ENCODE measurements at places on chromosomes 3 and 15.

- peak; percentile 62 for DNase-seq
Measured at GRCh38 chr15:74375303-74375693, 7.9 kb upstream of the CYP11A1 start.

DNA sequence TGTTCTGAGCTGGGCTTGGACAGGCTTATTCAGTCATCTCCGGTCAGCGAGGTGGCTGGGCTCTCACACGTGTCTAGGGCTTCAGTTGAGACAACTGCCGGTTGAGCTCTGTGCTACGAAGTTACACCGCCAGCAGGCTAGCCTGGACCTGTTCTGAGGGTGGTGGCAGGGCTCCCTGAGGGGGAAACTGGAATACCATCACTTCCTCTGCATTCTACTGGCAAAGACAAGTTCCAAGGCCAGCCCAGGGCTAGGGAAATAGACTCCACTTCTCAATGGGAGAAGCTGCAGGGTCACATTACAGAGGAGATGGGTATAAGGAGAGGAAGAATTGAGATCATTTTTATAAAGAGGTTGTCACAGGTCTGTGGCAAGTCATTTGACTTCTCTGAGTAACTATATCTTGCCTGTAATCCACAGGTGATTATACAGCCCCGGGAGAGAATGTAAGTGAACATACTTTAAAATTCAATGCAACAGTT lies 106.8 kb upstream of the IL12A start:
- no peak for DNase-seq

GRCh38 chr3:134477938-134478337 lies 7.8 kb downstream of the ANAPC13 start:
- DNase-seq, result no peak

- peak; percentile 10 for DNase-seq
Measured at GRCh38 chr15:73368301-73369136, at the start of gene HCN4. Gene HCN4, minus strand, starts transcription at chr15:73368958. Its CDS starts 688 bp downstream, at chr15:73368270.

DNA sequence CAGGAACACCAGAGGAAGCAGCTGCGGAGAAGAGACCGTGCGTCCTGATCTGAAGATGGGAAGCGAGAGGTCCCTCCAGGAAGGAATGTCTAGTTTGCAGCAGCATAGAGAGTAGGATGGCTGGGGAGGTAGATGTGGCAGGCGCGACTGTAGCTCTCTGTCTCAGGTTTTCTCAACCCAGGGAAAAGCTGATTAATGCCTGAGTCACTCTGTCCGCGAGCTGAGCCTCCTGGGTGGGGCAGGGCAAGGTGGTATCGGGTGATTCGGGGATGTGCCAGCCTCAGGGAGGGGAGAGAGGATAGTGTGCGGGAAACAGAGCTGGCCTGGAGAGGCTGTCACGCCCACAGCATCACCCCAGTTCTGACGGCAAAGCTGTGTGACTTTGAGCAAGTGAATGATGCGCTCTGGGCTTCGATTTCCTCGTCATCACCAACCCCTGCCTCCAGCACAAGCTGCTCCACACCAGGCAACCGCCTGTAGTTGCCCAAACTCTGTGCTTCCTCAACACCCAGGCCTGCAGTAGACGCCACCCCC lies 28.4 kb downstream of the CPN2 start:
- DNase-seq, result no peak

DNA sequence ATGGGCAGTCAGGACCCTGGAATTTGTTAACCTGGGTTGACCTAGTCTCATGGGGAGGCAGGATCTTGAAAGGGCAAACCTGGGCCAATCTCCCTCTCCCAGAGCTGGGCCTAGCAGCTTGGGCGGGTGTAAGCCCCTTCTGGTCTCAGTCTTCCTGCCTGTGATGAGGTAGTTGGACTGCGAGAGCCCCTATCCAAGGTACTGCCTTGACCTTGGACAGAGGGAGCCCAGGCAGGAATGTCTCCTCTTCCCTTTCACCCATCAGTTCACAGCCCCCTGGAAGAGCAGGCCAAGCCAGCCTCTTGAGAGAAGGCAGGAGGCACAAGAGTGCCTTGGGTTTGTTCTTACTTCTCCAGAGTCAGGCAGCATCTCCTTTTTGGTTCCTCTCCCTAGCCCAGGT lies 24.7 kb upstream of the SEMA3F start:
- DNase-seq, result no peak

GRCh38 chr15:92915766-92916435 lies 15.8 kb downstream of the CHD2 start:
- no peak for DNase-seq

DNA sequence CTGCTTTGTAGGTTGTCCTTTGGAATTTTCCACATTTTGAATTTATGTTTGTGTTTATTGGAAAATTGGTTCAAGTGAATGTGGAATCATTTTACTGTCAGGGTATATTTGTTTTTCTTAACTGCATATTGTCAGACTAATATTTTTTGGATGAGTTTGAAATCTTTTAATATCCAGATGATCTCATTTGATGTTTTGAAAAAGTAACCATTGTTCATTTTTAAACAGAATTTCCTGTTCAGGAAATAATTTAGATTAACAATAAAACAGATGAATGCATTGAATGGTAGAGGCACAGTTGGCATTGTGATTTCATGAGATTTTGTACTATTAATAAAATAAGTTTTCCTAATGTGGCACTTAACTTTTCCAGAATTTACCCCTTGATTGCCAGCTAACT lies 15.5 kb downstream of the TRAK1 start:
- DNase-seq, result no peak

GRCh38 chr3:53130179-53131061 lies at the start of gene RFT1:
Gene RFT1, minus strand, starts transcription at chr3:53130435. Its CDS starts 35 bp downstream, at chr3:53130400.
- peak; percentile 92 for DNase-seq

GRCh38 chr15:41331281-41331680 lies 1.1 kb downstream of the OIP5 start:
- DNase-seq, result no peak

DNA sequence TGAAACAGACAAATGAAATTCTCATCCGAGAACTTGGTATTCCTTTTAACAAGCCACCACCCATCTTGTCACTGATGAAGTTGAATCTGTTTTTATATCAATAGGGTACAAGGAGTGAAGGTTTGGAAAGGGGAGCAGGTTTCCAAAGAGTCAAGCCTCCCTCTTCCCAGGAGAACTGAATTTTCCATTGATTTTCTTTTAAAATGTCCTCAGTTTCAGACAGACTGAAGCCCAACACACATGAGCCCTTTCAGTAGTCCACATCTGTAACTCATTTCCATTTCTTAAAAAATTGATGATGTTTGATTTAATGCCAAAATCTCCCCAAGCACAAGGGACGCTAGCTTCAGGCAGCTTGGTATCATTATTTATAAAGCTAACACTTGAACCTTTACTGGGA lies 187.7 kb downstream of the FOXB1 start:
- no peak for DNase-seq

GRCh38 chr15:64464276-64465005 lies 4.1 kb downstream of the ZNF609 start:
- DNase-seq, result no peak

DNA sequence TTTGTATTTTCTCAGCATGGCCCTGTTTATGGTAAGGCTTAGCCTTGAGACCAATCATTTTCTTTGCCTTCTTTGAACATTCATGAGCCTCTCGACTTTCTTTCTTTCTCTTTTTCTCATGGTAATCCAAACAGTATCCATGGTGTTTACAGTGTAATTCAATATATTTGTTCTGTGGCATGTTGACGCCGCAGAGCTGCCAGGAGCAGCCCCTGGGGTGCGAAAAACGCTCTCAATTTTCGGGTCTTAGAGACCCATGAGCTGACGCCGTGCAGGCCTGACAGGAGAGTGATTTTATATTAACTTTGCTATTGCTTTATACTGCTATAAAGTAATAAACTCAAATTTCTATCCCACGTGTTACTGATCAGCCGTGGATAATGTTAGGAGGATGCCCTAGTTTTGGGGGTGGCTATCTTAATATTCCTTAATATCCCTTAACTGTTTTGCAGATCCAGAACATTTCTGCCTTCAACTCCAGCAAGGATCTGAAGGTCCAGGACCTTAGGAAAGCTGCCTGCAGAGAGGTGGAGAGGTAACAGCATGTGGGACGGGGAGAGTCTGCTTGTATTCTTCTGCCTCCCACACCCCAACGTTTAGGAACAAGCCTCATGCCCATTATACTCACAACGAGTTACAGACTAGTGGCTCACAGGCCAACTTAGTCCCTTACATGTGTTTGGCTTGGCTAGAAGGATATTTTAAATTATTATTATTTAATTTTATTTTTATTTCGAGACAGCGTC lies 29.3 kb upstream of the MYO1E start:
- DNase-seq, result no peak

DNA sequence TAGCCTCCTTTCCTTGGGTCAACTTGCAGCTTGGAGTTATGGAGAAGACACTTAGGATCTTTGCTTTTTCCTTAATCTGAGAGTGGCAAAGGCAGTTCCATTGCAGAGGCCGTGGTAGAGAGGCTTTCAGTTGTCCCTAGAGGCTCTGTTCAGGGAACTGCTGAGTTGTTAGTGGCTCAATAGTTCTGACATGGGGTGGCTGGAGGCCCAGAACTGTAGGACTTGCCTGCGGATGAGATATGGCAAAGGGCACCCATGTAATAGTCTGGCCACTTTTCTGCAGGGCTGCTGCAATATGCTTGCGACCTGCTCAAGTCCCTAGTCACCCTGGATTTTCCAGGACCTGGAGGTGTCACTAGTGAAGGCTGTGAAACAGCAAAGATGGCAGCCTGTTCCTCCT lies 99.9 kb downstream of the CLDN1 start:
- no peak for DNase-seq

DNA sequence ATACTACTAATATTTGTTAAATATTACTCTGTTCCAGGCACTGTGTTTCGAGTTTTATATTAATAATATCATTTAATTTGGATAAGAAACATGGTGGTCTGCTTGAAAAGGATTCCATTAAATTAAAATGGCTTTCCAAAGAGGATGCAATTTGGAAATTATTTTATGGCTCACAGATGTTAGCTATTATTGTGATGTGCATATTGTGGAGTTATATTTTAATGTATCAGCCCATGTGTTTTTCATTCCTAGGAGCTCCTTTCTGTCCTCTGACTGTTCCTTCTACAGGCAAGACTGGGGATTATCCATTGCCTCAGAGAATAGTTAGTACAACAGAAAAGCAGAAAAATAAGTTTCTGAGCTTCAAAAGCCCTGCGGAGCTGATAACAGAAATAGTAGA lies 376.7 kb upstream of the PDZRN3 start:
- no peak for DNase-seq

- DNase-seq, result no peak
Measured at GRCh38 chr15:95499397-95499796, 831.1 kb upstream of the NR2F2 start.

DNA sequence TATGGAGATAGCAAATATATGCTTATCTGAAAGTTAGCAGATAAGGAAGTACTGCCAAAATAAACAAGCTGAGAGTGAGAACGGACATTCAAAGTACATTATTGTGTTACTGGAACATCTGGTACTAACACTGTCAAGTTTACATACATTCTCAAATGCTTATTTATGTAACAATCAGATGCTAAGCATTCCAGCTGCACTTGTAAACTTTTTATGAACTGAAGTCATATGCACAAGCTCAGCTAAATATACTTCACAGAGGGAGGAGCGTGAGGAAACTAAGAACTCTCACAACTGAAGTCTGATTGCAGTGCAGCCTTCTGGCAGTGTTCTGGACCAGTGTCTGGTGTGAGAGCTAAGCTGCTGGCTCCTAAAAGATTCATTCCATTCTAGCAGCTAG lies 223.7 kb upstream of the NANOGP8 start:
- DNase-seq, result no peak

DNA sequence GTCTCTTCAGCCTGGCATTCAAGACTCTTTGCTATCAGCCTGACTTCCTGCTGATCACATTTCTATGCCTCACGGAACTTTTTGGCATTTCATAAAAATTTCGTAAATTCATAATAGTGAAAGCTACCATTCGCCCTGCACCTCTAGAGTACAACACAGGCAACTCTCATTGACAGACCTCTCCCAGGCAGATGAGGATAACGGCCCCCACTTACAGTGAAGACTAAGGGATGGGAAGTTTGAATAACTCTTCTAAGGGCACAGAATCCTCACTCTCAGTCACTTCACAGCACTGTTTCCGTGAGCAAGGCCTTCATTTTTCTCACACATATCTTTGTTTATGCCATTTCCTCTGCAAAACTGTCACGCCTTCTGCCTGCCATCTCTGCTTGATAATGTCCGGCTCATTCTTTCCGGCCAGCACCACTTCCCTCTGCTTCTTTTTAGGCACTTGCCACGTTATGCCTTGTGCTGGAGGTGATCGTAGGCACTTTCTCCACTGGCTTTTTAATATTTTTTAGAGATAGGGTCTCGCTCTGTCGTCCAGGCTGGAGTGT lies 224.1 kb upstream of the HES1 start:
- DNase-seq, result no peak

- no peak for DNase-seq
Measured at GRCh38 chr3:67875858-67876257, 221.4 kb upstream of the SUCLG2 start.

DNA sequence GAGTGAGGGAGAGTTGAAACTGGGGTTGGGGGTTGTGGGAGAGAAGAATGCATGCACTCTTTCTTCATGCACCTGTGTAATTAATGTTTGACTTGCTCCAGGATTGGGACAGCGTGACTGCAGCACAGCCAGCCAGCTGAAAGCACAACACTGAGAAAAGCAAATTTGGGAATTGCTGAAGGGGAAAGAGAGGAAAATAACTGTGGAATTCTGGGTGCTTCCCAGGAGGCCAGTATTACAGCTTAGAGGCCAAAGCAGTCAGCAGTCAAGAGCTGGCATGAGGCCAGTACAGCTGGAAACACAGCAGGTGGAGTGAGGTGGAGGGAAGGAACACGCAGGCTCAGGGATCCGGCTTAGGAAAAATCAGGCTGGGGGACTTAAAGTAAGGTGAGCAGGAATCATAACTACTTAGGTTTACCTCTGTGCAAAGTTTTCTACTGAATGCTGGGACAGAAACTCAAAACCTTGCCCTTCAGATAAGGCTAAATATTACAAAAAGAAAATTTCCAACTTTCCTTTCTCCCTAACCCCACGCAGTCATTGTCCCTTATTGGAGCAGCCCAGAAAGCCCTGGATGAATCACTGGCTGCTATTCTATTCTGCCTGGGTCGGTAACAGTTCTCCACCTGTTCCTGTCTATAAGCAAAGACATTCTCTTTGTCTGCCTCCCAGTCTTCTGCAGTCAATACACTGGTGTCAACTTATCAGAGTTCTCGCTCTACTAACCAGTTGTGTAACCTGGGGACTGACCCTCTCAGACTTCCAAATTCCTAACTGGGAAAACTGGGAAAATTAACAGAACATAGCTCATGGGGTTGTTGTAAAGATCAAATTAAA lies 167.2 kb downstream of the MAGI1 start:
- no peak for DNase-seq

GRCh38 chr3:129521611-129522010 lies 6.8 kb upstream of the RHO start:
- no peak for DNase-seq

GRCh38 chr3:37824954-37825328 lies 36.7 kb upstream of the CTDSPL start:
- no peak for DNase-seq

- no peak for DNase-seq
Measured at GRCh38 chr15:29162411-29162810, 107.2 kb downstream of the NSMCE3 start.

GRCh38 chr3:61181874-61182273 lies 69.4 kb downstream of the FHIT start:
- DNase-seq, result no peak

Data from caudate nucleus (tissue), 63 donors.